ENCODE measurements at places on chromosomes 16 and 17.

GRCh38 chr16:3268294-3268693 lies 11.9 kb upstream of the MEFV start:
- DNase-seq, result no peak

- DNase-seq, result peak; percentile 44
Observed at GRCh38 chr17:16521070-16521727, 29.2 kb upstream of the LRRC75A start.

GRCh38 chr16:3608069-3608468 lies 3.3 kb downstream of the SLX4 start:
- no peak for DNase-seq

GRCh38 chr16:78642621-78643285 lies 543.3 kb downstream of the WWOX start:
- DNase-seq, result no peak

- no peak for DNase-seq
Observed at GRCh38 chr17:78347453-78347852, 12.4 kb downstream of the SOCS3 start.

DNA sequence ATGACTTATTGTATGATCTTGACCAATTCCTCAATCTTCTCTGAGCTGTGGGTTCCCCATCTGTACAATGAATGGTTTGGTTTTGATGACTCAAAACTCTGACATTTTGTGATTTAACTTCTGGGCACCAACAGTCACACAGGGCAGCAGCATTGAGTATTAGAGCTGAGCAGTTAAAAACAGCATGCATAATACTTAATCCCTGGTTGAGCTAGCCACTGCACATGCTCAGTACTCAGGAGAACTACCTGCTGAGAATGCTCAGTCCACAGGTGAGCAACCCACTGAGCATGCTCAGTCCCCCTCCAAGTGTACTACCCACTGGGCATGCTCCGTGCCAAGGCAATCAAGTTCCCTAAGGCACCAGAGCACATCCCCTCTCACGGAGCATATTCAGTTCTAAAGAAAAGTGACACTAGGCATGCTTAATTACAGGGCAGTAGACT lies 68.7 kb downstream of the AIPL1 start:
- no peak for DNase-seq

- DNase-seq, result peak; percentile 35
Observed at GRCh38 chr17:34146440-34147043, 108.5 kb upstream of the CCL2 start.

- DNase-seq, result no peak
Observed at GRCh38 chr16:78931678-78932077, 668.9 kb downstream of the MAF start.

GRCh38 chr17:58271216-58271931 lies 9.4 kb downstream of the MPO start:
- no peak for DNase-seq

- no peak for DNase-seq
Observed at GRCh38 chr16:19377864-19378263, 39.8 kb upstream of the TMC5 start.

GRCh38 chr16:65453646-65454045 lies 331.8 kb upstream of the CDH11 start:
- no peak for DNase-seq

GRCh38 chr17:12402963-12403622 lies 262.6 kb upstream of the MYOCD start:
- no peak for DNase-seq

DNA sequence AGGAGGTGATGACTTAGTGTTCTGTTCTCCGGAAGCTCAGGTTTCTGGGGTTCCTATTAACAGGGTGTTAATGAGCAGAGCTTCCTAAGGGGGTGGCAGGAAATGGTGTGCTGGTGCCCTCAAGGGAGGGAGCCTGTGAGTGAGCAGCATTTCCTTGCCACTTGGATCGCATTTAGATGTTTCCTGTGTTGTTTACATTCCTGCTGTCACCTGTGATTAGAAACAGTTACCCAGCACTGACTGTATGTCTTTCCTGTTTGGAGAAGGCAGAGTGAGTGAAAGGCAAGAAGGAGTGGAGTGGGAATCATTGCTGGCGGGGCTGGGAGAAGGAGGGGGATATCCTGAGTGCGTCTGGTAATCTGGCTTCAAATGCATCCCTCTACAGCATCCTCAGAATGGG lies 214.6 kb downstream of the CCDC182 start:
- DNase-seq, result no peak

- peak; percentile 30 for DNase-seq
Observed at GRCh38 chr17:50865060-50865867, 890 bp downstream of the TOB1 start.

DNA sequence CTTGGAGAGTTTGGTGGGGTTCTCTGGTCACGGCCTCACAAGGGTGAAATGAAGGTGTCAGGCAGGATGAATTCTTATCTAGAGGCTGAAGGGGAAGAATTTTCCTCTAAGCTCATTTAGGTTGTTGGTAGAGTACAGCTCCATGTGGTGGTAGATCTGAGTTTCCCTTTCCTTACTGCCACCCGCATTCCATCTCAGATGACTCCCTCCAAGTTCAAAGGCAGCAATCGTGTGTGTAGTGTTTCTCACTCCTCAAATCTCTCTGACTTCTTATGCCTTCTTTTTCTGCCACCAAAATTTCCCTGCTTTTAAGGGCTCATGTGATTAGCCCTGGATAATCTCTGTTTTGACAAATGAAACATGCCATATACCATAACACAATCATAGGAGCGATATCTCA lies 135.5 kb upstream of the MYOCD start:
- DNase-seq, result no peak

GRCh38 chr17:78058001-78058400 lies 70.6 kb downstream of the TMC6 start:
- no peak for DNase-seq

GRCh38 chr16:86232496-86232895 lies 277.8 kb upstream of the FOXF1 start:
- no peak for DNase-seq

DNA sequence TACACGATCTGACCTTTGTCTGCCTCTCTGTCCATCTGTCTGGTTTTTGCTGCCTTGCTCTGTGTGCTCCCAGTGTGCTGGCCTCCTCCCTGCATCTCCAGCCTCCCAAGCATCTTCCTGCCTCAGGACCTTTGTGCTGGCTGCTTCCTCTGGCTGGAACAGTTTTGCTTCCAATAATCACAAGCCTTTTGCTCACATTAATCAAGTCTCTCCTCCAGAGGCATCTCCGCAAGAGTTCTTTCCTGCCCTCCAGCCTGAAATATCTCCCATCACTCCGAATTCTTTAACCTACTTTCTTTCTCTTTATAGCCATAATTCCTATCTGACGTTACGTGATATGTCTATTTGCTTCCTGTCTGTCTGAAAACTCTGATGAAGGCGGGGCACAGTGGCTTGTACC lies 267.1 kb downstream of the ABCC12 start:
- no peak for DNase-seq

GRCh38 chr16:69321080-69321479 lies 9.3 kb downstream of the PDF start:
- no peak for DNase-seq

GRCh38 chr16:24535827-24536226 lies 3.5 kb upstream of the RBBP6 start:
- DNase-seq, result no peak

- DNase-seq, result no peak
Observed at GRCh38 chr17:14688134-14688533, 387.3 kb downstream of the HS3ST3B1 start.

DNA sequence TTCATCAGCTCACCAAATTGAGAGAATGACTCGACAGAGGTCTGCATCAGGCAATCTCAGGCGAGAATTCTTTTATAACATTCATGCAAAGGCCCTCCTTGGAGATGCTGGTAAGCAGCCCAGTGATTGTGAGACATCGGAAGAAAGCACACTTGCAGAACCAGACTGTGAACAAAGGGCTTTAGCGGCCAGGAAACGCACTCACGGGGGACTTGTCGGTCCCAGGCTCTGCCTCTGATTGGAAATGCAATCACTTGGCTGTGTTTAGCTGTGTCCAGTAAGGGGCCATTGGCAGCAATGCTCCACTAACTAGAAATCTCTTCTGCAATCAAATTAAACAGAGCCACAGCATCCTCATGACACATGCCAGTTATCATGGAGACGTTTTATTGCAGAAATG lies 226.7 kb upstream of the CDH13 start:
- no peak for DNase-seq

GRCh38 chr16:4115209-4115948 lies 863 bp downstream of the ADCY9 start:
- DNase-seq, result peak; percentile 20

DNA sequence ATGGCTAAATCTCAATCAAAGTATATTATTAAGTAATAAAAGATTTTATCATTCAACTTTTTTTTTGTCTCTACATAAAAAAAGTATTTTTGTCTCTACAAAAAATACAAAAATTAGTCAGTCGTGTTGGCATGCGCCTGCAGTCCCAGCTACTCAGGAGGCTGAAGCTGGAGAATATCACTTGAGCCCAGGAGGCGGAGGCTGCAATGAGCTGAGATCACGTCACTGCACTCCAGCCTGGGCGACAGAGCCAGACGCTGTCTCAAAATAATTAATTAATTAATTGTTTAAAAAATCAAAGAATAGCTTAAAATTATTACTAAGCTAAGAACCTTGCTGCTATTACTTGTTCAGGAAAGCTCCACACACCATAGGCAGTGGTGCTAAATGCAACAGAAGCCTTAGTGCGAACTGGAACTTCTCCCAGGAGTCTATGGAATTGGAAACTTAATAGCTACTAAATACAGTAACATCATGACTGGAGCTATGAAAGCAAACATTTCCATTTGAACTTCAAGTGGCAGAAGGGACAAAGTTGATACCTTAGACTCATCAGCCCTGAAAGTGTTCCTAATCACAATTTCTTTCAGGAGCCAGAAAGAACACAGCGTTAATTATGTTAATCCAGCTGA lies 22.6 kb downstream of the ADCY9 start:
- no peak for DNase-seq

- DNase-seq, result no peak
Observed at GRCh38 chr17:17367931-17368330, 64.8 kb downstream of the NT5M start.

DNA sequence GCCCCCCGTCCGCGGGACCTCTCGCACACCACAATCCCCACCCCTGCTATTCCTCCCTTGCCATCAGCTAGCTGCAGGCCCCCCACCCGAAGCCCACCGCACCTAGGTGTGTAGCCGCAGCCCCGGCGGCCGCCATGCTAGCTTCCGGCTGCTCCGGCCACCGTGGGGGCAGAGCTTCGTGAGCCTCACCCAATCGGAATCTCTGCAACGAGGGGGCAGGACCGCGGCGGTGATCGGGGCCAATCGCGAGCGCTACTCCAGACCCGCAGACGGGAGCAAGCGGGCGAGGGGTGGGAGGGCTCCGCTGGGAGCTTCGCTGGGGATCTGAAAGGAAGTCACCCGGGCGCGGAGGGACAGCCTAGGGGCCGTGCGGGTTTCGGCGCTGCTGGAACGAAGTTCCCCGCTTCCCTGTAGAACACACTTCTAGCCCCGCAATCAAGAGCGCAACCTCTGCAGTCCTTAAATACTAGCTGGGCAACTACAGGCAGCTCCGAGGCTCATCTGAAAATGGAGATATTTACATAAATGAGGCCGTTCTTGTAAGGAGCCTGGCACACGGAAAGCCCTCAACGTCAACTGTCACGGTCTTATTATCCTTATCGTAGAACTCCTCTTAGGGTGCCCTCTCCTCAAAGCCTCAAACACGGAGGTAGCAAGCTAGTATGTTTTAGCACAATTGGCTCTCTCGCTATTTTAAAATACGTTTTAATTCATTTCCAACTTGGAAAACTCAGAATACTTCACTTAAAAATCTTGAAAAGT lies at the start of gene PIGS:
Gene PIGS (minus strand): TSS at position 164 of the 762 bp plus-strand sequence. CDS start 28 bp downstream, at position 136.
- DNase-seq, result peak; percentile 94

DNA sequence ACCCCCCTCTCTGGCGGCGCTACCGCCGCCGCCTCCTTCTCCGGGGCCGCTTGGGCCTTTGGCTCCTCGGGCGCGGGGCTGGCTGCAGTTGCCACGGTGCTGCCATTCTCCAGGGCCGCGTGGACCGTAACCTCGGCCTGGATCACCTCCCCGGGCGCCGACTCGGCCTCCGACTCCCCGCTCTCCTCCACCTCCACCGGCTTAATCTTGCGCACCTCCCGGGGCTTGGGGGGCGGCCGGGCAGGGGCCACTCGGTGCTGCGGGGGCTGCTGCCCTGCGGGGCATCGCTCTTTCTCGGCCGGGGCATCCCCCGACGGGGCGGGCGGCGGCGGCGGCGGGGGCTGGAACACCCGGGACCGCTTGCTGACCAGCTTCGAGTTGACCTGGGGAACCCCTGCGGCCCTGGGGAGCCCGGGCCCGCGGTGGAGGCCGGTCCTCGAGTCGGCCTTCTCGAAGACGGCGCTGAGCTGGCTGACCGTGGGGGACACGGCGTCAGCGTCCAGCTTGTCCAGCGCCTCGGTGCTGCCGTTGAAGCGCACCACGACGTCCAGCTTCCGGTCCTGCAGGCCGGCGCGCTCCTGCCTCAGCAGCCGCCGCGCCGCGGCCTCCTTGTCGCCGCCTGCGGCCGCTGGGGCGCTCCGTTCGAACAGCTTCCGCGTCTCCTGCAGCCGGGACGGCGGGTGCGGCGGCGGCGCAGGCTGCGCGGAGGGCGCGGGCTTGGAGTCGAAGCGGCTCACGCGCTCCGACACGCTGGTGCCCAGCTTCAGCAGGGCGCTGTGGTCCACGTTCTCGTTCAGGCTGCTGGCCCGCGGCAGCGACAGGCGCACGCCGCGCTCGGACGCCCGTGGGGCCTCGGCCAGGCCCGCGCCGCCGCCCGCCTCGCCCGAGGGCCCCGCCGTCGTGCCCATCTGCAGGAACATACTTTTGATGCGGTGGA lies 792 bp downstream of the PPP1R9B start:
- DNase-seq, result no peak

DNA sequence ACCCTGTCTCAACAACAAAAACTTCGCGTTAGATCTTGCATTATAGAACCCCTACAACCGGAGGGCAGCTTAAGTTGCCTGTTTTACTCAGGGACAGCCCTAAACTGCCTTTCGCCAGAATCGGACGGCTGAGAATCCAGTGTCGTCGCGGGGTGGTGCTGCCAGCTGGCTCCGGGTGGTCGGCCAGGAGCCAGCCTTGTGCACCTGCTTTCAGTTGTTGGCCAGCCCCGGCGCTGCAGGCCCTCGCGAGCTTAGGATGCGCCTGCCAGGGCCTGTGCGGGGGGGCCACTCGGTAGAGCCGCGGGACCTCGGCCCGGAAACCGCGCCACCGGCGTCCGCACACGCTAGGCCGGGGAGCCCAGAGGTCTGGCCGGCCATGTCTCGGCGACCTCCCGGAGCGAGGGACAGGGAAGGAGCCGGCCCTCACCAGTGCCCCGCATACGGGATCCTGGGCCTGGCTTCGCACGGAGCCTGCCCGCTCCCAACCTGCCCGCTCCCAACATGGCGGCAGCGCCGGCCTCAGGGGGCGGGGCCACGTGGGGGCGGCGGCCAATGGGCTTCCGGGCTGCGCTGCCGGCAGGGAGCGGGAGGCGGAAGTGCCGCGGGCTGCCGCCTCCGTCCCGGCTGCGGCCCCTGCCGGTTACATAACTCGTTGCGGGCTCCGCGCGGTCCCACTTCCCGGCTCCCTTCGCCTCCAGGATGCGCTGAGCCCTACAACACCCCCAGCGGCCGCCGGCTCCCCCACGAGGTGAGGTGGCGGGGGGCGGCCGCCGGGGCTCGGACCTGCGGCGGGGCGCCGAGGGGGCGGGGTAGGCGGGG lies 14.2 kb downstream of the NAA60 start:
- peak; percentile 74 for DNase-seq

GRCh38 chr17:76816590-76817135 lies 51.5 kb upstream of the MGAT5B start:
- DNase-seq, result peak; percentile 25

- no peak for DNase-seq
Observed at GRCh38 chr17:50375858-50376538, 3.0 kb downstream of the EME1 start.

GRCh38 chr16:19860166-19861041 lies 24.2 kb downstream of the GPRC5B start:
- no peak for DNase-seq
